IPS DF 19.7 (cell line): ENCODE measurements at places on chromosomes 7 and 10.

GRCh38 chr7:79854621-79855020 lies 280.0 kb upstream of the GNAI1 start:
- no peak for DNase-seq

GRCh38 chr10:8637640-8638039 lies 583.2 kb downstream of the GATA3 start:
- no peak for DNase-seq

DNA sequence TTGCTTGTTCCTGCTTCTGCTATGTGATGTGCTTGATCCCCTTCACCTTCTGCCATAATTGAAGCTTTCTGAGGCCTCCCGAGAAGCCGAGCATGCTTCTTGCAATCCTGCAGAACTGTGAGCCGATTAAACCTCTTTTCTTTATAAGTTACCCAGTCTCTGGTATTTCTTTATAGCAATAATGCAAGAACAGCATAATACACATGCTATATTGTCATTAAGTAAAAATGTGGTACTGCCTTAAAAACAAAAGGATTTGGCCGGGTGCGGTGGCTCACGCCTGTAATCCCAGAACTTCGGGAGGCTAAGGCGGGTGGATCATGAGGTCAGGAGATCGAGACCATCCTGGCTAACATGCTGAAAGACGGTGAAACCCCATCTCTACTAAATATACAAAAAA lies 59.6 kb upstream of the ANAPC16 start:
- no peak for DNase-seq

DNA sequence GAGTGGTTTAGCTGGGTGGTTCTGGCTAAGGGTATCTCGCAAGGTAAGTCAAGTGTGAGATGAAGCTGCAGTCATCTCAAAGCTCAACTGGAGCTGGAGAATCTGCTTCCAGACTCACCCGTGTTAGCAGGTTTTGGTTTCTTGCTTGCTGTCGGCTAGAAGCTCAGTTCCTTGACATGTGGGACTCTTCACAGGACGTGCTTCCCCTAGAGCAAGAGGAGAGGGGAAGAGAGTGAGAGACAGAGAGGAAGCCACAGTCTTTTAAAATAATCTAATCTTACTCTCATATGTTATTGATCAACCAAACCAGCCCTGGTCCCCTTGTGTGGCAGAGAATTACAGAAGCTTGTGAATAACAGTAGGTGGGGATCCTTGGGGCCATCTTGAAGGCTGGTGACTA lies 199.5 kb downstream of the REEP3 start:
- no peak for DNase-seq

- no peak for DNase-seq
Observed at GRCh38 chr10:69270990-69271389, 7.3 kb upstream of the HK1 start.

DNA sequence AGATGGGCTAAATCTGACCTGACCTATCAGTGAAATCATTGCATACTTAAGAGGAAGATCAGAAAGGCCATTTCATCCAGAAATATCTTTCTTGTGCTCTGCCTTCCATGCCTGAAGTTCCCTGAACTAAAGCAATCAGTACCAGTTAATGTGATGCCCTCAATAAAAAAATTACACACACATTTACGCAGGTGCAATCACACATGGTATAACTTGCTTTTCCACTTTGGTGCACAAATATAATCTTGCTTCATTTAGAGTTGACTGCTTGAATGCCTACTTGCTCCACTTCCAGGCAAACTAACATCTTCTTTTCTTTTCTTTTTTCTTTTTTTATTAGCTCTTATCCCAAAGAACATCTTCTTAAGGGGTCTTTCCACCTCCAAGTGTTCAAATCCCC lies 58.3 kb upstream of the KIF5B start:
- no peak for DNase-seq

GRCh38 chr10:71727738-71728737 lies 8.5 kb upstream of the C10orf105 start:
- no peak for DNase-seq

DNA sequence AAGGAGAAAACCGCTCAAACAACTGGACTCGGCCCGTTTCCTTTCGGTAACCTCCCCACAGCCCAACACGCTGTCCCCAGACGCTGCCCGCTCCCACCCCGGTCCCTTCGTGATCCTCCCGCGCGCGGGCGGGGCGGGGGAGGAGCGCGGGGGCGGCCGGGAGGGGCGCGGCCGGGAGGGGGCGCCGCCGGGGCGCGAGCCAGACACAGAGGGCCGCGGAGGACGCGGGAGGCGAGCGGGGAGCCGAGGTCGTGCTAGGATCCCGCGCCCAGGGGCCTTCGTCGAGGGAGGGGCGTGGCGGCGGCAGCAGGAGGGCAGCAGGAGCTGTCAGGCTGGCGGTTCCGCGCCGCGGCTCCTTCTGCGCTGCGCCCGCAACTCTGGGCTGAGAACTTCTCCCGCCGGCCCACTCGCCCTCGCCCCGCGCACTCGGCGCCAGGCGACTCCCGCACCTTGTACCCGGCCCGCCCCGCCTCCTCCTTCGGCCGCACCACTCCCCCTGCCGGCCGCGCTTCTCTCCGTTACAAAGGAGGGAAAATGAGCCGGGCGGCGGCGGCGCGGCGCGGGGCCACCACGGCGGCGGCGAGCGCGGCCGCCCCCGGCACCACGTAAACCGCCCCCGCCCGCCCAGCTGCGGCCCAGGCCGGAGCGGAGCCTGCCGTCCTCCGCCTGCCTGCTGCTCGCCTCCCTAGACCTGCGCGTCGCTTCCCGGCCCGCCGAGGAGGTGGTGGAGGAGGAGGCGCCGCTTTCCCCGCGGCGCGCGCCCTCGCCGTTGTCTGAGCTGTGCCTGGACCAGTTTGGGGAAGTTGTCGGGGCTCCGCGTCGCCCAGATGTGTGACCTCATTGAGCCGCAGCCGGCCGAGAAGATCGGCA lies at the start of gene CDK14:
Gene CDK14 (plus strand): TSS at position 521 of the 870 bp plus-strand sequence. CDS start 307 bp downstream, at position 828.
- no peak for DNase-seq

- no peak for DNase-seq
Observed at GRCh38 chr7:134722786-134723322, 56.6 kb upstream of the CALD1 start.

- DNase-seq, result no peak
Observed at GRCh38 chr7:130909161-130909836, 175.3 kb upstream of the KLF14 start.
